Osteoblast (primary cell): ENCODE measurements at places on chromosomes 6 and 20.

GRCh38 chr20:44651434-44651683 lies 140 bp downstream of the ADA start:
- no peak for DNase-seq

- no peak for DNase-seq
These were observed 113.8 kb downstream of the LAMP5 start for GRCh38 chr20:9628141-9628540.

- DNase-seq: no peak
These were observed 75.2 kb upstream of the PMEPA1 start for GRCh38 chr20:57785061-57785460.

DNA sequence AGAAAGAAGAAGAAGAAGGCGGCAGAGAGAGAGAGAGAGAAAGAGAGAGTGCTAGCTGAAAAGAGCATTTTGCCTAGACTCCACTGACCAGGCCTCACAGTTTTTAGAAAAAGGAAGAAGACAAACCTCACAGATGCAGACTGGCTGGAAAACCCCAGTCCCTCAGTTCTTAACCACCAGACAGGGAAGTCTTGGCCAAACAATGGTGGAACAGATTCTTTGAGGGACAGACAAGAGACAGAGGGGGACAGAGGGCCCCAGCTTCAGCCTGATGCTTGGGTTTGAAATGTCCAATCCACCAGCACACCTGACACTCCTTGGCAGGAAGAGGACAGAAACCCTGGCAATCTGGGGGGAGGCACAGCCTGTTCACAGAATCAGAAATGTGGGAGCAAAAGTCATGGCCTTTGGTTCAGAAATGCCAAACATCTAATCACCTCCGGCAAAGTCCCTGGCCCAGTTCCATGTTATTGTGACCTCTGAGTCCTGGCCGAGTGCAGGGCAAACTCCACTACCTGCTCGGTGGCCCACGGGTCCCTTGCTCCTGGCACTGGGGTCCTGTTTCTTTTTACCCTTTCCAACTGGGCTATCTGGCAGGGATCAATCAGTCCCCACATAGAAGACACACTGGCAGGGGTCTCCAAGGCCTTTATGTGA lies 235.2 kb downstream of the LY86 start:
- no peak for DNase-seq

DNA sequence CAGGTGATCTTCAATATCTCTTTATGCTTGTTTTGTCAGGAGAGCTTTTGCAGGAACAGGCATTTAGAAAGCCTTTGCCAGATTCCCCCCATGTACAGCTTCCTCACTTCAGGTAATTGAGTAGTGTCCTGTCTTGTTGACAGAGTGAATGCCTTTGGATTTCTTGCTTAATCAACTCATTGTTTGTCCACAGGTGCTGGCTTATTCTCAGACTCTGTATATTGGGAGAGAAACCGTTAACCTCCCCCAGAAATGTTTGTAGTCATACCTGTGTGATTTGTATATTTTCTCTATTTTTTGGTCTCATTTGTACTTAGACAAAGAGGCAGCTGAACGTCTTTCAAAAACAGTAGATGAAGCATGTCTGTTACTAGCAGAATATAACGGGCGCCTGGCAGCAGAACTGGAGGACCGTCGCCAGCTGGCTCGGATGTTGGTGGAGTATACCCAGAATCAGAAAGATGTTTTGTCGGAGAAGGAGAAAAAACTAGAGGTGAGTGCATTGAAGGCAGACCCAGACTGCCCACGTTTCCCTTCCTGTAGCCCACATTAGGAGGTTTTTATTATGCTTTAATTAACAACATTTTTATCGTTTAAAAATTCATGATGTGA lies 32.3 kb downstream of the RPRD1B start:
- no peak for DNase-seq

DNA sequence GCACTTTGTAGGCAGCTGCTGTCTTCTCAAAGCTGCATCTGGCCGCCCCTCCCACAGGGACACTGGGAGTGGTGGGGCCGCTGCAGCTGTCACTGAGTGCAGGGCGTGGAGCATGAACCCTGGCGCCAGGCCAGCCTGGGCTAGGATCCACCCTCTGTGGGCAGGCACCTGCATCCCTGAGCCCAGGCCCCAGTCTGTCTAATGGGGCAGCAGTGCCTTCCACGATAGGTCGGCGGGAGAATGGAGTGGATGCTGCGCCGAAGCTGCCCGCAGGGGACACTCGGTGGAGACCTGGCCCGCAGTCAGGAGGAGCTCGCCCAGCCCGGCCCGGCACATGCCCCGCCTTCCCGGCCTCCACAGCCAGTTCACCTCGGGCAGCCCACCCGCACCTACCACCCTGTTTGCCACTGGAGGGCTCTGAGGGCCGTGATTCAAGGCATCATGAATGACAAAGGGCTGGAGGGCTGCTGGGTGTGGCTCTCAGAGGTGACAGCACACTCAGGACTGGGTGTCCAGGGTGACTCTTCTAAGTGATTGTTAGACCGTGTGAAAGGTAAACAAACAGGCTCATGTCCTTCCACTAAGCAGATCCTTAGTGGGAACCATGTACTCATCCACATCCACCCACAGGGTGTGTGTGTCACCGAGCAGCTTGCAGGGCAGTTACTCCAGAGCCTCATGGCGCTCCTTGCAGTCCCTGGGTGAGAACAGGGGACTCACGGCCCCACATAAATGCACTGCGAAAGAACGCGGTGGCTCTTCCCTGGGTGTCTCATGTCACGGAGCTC lies 133.9 kb downstream of the AGPAT4 start:
- peak; percentile 77 for DNase-seq

DNA sequence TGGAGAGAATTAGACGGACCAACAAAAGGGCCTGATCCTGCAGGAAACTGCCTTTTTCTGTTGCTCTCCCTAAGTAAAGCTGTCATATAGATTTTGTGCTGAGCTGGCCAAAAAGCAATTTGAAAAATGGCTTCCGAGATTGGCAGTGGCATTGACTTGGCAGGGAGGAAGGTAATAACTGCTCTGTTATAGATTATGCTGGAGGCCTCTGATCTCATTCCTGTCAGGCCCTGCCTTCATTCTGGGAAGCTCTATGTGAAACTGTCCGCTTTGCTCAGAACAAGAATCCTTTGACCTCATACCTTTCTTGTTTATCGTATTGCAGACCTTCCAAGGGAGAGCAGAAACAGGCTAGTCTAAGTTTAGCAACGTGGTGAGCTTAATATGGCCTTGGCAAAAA lies 234.4 kb downstream of the PHACTR1 start:
- no peak for DNase-seq
